ENCODE measurements at places on chromosomes 13 and 19.

GRCh38 chr13:61765940-61766666 lies 350.5 kb upstream of the PCDH20 start:
- no peak for DNase-seq

DNA sequence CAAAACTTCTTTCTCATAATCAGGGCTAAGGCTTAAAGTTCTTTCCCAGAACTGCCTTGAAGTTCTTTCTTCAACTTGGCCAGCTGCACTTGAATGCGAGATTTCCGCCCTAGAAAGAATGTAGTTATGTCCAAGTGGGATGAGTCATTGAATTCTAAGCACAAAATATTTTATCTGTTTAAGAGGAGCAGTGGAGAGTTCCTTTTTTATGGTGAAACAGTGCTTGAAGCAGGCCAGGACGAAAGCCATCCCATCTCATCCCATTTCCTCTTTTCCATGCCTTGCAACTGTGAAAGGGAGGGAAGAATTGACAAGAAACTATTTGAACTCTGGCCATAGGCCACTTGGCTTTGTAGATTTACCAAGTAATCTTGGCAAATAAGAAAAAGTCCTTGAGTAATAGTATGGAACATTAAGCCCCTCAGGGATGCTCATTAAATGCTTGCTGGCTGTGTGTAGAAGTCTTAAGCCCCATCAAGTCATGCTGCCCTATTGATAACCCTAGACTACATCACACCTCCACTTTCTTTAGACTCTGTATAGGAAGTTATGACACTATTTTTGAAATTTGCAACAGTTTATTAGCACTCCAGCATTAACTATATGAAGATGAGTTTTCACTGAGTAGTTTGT lies 174.5 kb downstream of the KCTD12 start:
- peak; percentile 37 for DNase-seq

DNA sequence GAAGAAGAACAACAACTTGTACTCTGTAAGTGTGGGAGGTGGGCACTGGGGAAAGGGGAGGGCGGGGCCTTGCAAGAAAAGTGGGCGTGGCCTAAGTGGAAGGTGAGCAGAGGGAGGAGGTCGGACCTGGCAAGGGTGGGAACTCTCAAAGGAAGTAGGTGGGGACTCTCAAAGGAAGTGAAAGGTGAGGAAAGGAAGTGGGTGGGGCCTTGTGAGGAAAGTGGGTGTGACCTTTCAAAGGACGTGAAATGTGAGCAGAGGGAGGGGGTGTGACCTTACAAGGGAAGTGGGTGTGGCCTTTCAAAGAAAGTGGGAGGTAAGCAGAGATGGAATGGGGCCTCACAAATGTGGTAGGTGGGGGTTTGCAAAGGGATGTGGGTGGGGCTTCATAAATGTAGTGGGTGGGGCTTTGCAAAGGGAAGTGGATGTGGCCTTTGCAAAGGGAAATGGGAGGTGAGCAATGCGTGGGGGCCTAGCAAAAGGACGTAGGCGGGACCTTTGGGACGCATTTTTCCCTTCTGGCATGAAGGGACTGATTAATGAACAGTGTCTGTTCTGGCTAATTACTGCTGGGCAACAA lies 25.9 kb downstream of the ACSBG2 start:
- no peak for DNase-seq

- no peak for DNase-seq
Measured at GRCh38 chr13:76741624-76742023, 144.6 kb downstream of the KCTD12 start.

DNA sequence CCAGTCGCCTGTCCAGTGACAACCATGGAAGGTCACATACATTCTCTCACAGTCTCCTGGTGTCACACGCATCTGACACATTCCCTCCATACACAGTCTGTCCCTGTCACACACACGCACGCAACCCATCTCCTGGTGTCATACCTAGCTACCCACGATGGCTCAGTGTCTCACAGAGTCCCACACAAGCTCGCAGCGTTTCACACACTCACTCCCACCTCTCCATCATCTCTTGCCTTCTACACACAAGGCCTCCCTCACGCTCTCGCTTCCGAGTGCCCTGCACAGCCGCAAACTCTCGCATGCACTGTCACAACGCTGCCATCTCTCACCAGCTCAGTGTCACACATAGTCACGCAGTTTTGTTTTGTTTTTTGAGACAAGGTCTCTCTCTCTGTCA lies 1.2 kb upstream of the GNG8 start:
- DNase-seq, result no peak

- no peak for DNase-seq
Measured at GRCh38 chr19:44109458-44109857, 3.7 kb upstream of the ZNF225 start.

DNA sequence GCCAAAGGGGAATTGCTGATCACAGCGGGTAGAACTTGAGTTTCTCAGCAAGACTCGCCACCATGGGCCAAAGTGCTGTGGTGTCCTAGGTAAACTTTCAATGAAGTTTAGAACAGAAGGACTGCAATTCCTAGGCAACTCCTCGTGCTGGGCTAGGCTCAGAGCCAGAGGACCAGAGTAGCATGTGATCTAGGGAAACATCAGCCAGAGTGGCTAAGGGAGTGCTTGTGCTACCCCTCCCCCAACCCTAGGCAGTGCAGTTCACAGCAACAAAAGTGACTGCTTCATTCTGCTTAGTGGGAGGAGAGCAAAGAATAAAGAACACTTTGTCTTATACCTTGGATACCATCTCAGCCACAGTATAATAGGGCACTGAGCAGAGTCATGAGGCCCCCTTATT lies 1658.6 kb upstream of the MIR17HG start:
- DNase-seq, result no peak

DNA sequence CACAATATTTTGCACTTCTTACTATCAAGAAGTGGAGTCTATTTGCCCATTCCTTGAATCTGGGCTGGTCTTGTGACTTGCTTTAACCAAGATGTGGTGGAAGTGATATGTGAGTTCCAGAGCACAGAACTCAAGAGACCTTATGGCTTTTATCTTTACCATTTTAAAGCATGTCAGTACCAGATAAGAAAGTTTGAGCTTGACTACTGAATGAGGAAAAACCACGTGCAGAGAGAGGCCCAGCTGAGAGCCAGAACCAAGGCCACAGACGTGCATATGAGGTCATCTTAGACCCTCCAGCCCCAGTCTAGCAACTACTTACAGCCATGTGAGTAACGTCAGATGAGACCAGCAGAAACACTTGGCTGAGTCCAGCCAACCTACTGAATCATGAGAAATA lies 6.3 kb upstream of the CDK8 start:
- DNase-seq, result no peak

DNA sequence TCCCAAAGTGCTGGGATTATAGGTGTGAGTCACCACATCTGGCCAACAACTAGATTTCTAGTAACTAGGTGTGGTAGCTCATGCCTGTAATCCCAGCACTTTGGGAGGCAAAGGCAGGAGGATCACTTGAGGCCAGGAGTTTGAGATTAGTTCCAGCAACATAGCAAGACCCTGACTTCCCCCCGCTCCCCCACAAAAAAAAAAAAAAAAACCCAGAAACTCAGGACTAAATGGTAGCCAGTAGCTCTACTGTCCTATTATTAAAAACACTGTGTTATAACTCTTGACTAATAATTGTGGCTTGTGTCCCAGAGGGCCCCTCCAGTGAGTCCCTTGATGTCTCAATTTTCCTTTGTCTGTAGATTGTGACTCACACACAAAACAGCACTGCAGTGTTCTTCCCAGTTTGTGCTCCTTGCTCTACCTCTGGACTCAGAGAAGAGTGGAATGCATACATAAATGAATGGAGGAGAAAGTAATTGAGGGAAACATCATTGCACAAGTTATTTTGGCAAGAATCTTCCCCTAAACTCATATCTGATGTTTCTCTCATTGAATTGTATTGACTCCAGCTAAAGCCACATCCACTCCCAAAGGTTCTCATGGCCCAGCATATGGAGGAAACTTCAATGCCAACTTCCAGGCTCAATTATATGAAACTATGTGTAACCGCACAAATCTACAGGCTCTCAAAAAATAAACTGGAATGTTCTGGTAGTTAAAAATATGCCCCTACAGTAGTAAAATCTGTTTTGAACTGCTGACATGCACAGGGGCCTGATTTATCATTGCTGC lies 8.8 kb downstream of the TPT1 start:
- peak; percentile 65 for DNase-seq
